ENCODE measurements at places on chromosomes 6 and 20.

DNA sequence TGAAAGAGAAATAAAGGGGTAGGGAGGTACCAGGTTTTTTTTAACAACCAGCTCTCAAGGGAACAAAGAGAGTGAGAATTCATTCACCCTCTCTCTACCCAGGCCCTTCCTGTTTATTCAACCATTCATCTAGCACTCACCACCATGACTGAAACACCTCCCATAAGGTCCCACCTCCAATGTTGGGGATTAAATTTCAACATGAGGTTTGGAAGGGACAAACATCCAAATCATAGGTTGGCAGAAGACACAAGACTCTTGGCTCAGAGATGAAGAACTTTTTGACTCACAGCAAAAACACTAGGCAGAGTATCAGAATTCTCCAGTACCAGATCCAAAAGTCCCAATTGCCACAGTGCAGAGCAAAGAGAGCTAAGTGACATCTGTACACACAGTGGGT is 186.3 kb downstream of the EDN1 start:
- DNase-seq, result no peak

GRCh38 chr6:110537208-110538123 is 61.1 kb upstream of the SLC22A16 start:
- peak; percentile 42 for DNase-seq

DNA sequence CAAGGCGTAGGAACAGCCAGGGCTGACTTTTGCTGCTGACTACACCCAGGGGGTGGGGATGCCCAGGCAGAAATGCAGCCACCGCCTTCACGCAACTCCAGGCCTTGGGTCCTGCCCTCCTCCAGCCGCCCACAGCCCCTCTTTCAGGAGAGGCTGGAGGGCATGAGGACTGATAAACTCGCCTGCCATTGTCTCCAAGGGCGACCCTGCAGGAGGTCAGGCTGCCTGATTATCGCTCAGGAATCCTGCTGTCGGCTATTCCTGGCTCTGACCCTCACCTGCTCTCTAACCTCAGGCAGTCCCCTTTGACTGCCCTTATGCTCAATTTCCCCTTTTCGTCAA is 62.0 kb upstream of the HDDC2 start:
- DNase-seq, result no peak

GRCh38 chr6:5761370-5761769 is 245.4 kb downstream of the NRN1 start:
- no peak for DNase-seq

GRCh38 chr6:13677878-13678254 is 33.8 kb downstream of the RANBP9 start:
- no peak for DNase-seq

DNA sequence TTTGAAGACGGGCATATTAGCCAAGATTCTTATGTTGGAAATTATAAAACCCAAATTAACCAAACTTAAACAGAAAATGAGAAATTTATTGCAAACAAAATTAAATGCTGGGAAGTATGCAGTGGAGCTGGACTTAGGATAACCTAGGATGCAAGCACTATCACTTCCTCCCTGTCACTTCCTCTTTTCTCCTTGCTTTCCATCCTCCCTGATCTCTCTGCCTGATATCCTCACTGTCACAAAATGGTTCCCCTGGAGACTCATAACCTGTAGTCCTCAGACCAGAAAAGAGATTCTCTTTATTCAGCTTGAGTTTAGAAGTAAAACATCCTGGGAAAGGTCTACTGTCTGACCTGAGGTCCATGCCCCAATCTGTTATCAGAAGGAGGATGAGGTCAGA is 7.4 kb upstream of the KLHL32 start:
- no peak for DNase-seq

DNA sequence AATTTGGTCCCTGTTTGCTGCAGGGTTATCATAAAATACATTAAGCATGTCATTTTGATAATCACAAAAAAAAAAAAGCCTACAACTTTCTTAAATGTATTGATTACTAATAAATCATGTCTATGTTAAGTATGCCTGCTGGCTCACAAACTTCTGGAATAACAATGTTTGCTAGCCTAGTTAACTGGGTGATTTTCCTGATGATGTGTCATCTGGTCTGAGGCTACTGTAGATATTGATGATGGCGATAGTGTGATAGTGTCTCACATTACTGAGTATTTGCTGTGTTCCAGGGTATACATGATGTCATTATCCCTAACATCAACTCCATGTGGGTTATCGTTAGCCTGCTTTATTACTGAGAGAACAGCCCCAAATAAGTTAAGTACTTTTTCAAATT is 86.2 kb upstream of the VSTM2L start:
- no peak for DNase-seq
